ENCODE measurements at places on chromosomes 1 and 21. TPM values are rescaled to one million over a fixed set of nuclear protein-coding genes. Genes with fewer than 3 reads are reported as not detected.
A peak's percentile ranks its signal among the peaks of the same experiment; 100 is the strongest.

GRCh38 chr1:99877568-99877967 is 27.4 kb downstream of the AGL start:
- DNase-seq, result no peak

CCDC185 gene
- not detected for total RNA-seq

DNA sequence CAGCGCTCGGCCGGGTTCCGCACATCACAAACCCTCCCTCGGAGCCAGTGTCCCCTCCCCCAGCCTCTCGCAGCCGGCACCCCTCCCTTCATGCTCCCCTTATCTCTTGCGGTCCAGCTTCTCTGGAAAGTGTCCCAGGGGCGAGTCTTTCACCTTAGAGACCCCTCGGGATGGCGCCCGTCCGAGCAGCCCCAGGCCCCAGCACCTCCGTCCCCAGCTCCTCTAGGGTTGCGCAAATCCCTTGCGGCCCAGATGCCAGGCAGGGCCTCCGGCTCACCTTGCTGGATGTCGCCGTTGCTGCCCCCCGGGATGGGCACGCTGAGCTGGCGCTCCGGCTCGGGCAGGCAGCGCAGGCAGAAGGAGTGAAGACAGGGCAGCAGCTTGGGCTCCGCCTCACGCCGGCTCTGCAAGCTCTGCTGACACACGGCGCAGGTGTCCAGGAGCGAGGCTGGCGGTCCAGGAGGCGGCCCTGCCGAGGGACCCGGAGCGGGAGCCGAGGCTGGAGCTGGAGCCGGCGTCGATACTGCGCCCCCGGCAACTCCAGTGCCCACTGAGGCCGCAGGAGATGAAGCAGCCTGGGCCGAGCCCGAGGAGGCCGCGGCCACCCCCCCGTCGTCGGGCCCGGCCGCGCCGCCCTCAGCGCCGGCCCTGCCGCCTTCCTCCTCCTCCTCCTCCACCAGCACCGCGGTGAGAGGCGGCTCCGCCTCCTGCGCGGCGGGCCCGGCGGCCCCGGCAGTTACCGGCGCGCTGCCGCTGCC is 550 bp downstream of the TRIM33 start:
- DNase-seq, result peak; percentile 45

HUNK gene
- 13.6 TPM for total RNA-seq

DCDC2B gene
- total RNA-seq, result not detected

GRCh38 chr1:4139646-4140045 is 239.6 kb upstream of the C1orf174 start:
- DNase-seq, result no peak

DNA sequence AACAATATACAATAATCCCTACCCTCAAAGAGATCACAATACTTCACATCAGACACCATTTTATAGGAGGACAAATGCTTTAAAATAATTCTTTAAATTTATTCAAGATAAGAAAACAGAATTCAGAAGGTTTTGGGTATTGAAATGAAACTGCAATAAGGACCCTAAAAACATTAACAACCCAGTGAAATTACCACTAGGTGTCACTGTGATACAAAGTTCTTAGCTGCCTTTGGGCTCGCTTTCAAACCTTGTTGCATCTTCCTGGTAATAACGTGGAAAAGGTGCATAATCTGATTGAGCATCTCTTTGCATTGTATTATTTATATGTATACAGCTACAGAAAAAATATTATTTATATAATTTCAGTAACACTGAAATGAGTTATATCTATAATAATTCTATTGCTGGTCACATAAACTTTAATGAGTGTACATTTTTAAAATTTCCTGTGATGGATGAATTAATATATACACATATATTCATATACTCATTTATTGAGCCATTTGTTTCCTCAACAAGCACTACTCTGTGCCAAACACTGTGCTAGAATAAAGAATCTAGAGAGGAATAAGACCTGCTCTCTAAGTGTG is 185.2 kb downstream of the FAF1 start:
- DNase-seq, result no peak

DNA sequence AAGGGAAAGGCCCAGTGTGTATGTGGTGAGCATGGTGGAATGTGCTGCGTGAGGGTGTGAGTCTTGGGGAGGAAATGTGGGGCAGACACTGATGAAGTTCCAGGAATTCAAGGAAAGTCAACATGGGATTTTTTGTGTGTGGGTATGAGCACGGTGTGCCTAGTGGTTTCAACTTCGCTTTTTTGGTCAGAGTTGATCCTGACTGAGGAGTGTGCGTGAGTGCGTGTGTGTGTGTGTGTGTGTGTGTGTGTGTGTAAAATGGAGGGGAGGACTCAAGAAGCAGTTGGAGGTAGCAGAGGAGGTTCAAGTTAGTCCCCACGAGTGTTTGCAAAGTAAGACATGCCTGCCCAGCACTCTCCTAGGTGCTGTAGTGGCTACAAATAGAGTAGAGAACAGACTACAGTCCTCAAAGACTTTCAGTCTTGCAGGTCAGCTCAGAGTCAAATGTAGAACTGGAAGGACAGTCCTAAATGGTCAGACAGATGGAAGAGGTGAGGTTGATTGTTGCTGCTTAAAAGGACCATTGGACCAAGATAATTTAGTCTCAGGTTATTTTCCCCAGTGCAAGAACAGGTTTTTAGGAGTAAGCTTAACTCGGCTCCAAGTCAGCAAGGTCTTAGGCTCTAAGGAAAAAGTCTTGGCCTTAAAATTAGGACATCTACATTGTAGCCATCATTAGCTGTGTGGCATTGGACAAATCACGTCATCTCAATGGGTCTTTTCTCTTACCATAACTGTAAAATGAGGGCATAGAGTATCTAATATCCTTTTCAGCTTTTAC is 25.0 kb downstream of the SLAMF1 start:
- no peak for DNase-seq

GRCh38 chr1:169906938-169907337 is 13.2 kb upstream of the SCYL3 start:
- DNase-seq, result no peak

GRCh38 chr1:56073614-56074006 is 505.8 kb downstream of the PLPP3 start:
- no peak for DNase-seq

NPHS2 gene
- total RNA-seq, result not detected

SAMSN1 gene
- total RNA-seq, result not detected

DNA sequence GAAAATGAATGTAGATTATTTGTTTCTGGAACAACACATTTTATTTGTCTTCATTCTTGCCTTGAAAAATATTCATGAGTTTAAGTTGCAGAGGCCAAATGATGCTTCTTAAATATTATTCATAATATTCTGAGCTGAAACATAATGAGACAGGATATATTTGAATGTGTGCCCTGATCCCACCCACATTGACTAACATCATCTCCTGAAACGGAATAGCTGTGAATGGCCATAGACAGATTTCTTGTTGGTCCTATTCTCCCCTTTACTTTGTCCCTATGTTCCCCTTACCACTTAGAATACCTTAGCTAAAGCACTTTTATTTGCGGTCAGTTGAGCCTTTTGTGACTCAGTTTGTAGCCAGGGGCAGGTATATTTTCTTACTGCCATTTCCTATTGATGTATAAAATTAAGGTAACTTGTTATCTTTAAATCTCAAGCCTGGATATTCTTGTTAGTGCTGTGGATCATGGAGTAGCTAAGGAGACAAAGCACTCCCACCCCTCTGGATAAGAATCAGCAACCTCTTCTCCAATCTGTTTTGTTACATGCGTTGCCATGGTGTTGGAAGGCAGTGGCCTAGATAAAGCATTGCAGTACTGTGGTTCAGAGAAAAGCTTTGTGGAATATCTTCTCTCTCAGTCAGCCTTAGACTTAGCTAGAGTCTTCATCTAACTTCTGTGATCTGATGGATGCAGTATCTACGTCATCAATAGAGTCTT is 478.5 kb upstream of the DEPDC1 start:
- DNase-seq, result no peak

- no peak for DNase-seq
These were observed 872 bp upstream of the PINK1 start for GRCh38 chr1:20632386-20632785.

OR10Z1 gene
- not detected for total RNA-seq

GRCh38 chr1:9716404-9717192 is 65.1 kb downstream of the PIK3CD start:
- DNase-seq, result no peak

DNA sequence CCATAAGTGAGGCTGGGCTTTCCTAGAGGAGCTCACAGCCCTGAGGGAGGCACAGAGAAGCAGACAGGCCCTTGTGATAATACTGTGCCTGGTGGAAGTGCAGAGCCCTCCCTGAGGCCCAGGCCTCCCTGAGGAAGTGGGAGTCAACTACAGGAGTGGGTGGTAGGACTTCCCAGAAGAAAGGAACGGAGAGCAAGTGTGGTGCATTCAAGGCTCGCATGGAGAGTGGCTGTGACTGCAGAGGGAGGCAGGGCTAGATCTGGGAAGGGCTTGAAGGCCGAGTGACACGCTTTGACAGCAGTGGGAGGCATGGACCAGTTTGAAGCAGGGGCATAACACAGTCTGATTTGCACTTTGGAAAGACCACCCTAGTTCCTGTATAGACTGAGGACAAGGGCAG is 37.3 kb downstream of the AZIN2 start:
- no peak for DNase-seq

DNA sequence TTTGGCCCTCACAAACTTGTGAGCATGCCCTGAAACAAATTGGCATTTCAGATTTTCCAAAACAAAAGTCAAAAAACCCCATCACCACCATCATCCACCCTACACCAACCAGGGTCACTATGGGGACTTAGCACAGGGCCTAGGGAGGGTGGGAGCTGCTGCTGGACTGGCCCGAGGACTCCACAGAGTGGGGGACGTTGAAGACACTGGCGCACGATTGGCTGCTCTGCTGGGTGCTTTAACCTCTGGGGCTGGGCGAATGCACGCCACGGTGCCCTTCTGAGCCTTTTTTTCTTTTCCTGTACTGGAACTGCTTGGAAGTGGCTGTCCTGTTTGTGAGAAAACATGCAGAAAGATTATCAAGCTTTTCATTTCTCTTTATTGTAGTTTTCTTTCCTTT is 92.8 kb downstream of the CD247 start:
- DNase-seq, result no peak

Measured in SJSA1 (cell line).